ENCODE measurements at places on chromosomes 7 and 10. TPM values are rescaled to one million over a fixed set of nuclear protein-coding genes. Genes with fewer than 3 reads are reported as not detected.

DNA sequence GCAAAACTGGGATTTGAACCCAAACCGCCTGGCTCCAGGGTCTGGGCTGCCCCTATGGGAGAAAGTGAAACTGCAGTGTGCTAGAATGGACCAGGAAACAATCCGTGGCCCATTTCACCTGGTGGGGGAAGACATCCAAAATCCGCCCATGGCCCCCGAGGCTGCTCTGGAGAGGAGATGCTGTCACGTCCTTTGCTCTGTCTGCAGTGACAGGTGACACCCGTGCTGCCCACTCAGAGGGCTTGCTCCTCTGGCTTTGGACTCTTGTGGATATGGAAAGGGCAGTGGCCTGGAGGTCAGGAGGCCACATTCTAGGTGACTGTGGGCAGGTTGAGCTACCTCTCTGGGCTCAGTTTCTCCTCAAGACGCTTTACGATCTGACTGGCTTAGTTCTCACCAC is 151.2 kb upstream of the GPR26 start:
- no peak for ATAC-seq

DNA sequence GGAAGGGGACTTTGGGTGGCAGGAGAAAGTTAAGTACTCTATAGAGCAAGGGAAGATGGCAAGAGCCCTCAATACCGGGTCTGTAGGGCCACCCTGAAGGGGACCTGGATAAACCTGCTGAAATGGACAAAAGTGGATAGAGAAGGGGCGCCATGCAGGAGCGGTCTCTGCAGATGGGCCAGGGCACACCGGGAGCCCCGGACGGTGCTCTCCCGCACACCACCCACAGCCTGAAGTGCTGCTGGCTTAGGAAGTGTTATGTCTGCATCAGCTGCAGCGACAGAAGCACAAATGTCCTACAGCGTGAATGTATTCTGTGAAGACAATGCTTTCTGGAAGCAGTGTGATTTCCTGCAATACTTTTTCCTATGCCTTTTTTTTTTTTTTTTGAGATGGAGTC is 37.7 kb downstream of the BRI3 start:
- ATAC-seq: no peak

DNA sequence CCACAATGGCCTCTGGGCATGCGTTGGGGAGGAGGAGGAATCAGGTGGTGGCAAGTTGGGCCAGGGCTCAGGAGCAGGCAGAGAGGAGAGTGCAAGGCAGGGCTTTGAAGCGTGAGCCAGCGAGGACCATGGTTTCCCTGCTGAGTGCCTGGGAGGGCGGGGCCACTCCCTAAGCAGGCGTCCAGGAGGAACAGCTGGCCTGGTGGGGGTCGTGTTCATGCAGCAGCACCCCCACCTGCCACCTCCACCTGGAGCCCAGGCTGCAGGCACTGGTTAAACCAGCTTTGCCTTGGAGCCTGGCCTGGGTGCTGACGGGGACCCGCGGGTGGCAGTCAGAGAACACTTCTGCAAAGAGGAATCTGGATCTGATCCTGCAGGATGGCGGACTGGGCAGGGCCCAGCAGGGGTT is 24.2 kb upstream of the AQP1 start:
- no peak for ATAC-seq

Gene FRG2B
- total RNA-seq: not detected

Gene INMT
- not detected for total RNA-seq

Gene PIK3AP1
- total RNA-seq: 6.6 TPM

Gene MNX1
- total RNA-seq: not detected

Data from activated T-helper 17 cell treated with anti-CD3 and anti-CD28 coated beads, Interleukin-2, amount 50 U/mL, for 72 hours (primary cell).